ENCODE measurements at places on chromosomes 11 and 22.
A peak's percentile ranks its signal among the peaks of the same experiment; 100 is the strongest.

DNA sequence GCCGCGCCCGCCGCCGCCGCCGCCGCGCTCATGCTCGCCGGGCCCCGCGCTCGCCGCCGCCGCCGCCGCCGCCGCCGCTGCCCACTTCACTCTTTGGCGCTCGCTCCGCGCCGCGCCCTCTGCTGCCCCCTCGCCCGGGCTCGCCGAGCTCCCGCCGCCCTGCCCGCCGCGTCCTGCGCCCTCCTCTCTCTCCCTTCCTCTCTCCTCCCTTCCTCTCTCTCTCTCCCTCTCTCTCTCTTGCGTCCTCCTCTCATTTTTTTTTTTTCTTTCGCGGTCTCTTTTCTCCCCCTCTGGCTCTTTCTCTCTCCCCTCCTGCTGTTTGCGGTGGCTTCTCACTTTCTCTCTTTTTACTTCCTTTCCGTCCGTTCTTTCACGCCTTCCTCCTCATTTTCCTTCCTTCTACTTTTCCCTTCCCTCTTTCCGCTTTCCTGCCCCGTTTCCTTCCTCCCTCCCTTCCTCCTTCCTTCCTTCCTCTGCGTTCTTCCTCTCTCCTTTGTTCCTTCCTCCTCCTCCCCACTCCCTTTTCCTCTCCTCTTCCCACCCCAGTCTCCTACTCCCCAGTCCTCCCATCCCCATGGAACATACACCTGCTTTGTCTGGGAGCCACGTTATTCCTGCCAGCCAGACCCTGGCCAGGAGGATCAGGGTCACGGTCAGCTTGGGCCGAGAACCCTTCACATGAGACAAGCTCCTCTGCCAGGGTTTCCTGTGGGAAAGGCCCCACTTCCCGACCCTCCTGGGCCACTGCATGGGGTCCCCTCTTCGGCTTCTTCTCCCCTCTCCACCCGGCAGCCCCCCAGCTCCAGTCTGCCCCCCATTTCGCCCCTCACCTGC is 19.3 kb upstream of the SHISAL1 start:
- DNase-seq = no peak

- no peak for DNase-seq
Observed at GRCh38 chr11:24373516-24373915, 123.3 kb upstream of the LUZP2 start.

DNA sequence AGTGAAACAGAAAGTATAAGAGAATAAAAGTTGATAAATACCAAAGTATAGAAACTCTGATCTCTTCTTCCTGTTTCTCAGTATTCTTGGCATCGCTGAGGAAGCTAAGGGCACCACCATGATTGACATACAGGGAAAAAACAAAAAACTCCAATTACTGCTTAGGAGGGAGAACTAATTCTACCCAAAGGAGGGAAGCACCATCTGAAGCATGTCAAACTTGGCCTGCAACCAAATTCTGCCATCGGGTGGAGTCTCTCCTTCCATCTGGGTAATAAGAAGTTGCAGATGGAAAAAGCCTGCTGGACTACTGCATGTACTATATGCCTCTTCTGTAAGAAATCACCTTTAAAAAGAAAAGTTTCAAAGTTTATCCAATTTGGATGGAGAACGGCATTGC is 30.5 kb upstream of the PPP2R1B start:
- no peak for DNase-seq

DNA sequence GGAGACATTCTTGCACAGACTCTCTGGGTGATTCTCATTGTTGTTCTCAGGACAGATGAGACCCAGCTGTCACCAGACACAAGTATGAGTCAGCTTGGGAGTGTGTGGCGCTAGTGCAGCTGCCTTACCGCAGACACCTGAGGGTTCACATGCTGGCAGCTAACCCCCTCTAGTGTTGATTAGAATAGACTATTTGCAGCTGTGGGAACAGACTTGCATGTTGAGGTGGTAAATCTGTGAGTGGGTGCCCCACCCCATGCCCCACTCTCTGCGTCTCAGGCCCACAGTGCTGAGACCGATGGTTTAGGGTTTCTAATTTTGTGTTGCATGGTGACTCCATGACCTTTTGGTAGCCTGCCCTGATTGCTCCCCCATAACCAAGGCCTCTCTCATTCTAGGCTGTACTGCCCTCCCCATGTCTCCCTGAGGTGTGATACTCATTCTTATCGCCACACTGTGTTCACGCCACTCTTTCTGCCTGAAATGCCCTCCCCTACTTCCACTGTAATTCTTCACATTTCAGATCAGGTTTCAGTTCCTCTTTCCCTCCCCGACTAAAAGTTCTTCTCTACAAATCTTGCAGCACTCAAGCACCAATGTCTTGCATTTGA is 73.7 kb upstream of the KIRREL3 start:
- DNase-seq = peak; percentile 29

- no peak for DNase-seq
Observed at GRCh38 chr11:100972046-100972445, 157.6 kb downstream of the PGR start.

DNA sequence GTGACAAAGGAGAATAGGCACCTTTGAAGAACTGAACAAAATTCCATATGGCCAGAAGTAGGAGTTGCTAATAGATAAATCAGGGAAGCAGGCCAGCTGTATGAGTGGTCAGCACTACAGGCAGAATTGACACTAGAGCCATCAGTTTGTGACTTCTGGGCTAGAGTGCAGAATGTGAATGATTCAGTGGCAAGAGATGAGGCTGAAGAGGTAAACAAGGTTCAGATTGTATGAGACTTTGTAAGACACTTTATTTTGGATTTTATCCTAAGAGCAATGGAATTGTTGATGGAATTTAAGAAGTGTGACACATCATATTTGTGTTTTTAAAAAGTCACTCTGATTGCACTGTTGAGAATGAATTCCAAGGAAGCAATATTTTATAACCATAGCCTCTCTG is 12.9 kb downstream of the BIRC3 start:
- DNase-seq = no peak

- no peak for DNase-seq
Observed at GRCh38 chr11:11937957-11938356, 70.5 kb downstream of the DKK3 start.

- DNase-seq = no peak
Observed at GRCh38 chr11:108009497-108010370, 1.0 kb downstream of the CUL5 start.

DNA sequence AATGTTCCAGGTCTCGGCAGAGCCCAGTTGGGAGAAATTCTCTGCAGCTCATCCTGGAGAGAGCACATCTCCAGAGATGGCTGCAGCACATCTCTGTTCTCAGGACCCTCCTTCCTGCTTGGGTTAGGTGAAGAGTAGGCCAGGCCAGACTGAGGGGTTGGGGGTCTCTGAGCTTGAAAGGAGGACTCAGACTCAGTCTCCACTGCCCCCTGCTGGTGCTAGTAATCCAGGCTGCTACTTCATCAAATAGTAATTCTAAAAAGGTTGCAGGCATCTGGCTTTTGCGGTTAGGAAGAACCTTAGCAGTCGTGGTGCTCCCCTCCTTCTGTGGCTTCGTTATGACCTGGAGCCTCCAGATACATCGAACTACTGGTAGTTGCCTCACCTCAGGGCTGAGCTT is 9.7 kb downstream of the TUB start:
- peak; percentile 38 for DNase-seq

DNA sequence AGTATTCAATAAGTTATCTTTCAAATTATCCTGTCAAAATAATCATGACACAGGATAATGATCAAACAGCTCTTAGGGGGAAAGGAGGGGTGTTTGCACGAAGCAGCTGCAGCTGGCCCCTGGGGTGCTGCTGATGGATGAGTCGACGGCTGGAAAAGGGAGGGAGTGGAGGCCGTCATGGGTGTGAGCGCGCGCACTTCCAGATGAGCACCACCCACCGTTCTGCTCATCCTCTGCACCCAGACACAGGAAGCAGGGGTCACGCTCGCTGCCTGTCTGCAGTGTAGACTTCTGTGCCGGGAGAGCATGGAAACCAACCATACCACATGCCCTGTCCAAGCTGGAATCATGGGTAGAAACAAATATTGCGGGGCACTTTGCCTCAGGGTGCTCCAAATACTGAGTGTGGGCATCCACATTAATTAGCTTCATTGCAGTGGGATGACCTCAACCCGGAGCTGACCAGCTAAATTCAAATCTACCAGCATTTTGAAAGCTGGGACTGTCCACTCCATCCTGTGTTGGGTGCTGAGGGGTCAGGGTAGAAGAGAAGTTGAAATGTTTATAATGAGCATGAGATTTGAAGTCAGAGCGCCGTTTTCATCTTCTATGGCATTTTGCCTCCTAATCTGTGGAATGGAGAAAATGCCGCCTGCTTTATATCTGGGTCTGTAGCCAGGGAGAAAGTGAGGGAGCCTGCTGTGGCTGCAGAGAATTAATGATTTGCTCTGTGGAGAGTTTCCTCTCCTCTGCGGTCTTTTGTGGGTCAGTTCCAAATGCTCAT is 802.4 kb downstream of the TBC1D22A start:
- DNase-seq = no peak

- DNase-seq = no peak
Observed at GRCh38 chr11:117946156-117946841, 17.1 kb upstream of the TMPRSS13 start.

DNA sequence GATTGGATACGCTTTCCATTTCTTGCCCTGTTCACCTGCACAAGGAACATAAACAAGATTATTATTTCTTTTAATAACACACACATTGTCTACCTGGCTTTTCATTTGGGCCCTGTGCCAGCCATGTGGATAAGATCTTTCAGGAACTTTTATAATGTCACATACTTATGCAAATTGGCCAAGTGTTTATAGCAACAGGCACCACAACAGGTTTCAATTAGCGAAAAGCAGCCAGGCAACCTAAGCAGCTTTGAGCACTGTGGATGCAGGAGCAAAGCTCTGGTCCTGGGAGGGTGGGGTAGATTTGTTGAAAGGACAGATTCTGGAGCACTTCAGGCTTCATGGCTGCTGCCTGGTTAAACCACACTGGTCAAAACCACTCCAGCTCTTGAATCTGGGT is 217.4 kb downstream of the BARX2 start:
- DNase-seq = no peak

DNA sequence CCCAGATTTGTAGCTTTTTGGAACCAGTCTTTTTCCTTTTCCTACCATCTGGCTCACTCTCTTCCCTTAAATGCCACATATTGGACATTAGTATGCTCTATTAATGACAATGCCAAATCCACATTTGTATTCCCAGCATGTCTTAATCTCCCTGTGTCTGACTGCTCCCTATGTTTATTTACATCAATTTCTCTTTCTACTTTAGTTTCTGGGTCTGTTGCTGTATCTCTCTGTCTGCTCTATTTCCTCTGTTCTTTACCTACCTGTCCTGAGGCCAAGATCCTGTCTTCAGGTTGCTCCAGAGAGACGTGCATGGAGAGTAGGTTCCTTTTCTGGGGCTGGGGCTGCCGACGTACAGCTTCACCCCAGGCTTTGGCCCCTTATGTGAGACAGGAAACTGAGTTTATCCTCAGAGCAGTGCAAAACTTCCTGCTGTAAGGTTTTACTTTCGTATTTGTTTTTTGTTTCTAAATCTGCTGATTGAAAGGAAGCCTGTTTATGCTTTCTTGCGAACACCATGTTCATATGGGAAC is 25.6 kb downstream of the OR2AG2 start:
- DNase-seq = peak; percentile 75

DNA sequence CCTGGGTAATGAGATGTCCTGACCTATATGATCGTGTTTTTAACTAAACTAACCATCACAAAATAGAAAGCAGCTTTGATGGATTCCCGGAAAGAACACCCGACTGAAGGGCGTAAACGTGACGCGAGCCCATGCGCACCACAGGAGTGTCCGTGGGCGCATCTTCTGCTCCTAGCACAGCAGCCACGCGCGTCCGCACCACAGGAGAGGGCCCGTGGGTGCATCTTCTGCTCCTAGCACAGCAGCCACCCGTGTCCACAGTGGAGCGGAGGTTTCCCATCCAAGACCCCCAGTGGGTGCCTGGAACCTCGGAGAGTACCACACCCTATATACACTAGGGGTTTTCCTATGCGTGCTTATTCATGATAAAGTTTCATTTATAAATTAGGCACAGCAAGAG is 36.1 kb upstream of the NRIP3 start:
- DNase-seq = no peak

DNA sequence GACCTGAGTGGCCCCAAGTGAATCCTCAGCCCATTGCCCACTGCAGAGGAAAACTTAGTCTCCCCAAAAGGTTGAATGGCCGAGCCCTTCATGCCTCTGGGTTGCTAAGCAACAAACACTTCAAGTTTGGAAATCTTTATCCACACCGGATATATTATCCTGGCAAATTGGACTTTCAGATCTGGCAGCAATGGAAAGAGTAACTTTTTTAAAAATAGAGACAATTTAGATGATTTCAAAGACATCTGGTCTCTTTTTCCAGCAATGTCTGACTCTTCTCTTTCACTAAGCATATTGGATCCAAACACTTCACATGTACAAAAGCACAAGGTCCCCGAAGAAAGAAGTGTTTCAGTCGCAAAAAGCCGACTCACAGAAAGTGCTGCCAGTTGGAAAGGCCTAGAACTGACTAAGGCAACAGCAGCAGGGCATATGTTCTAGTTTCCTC is 505.3 kb downstream of the SOX6 start:
- no peak for DNase-seq

- DNase-seq = no peak
Observed at GRCh38 chr11:111510311-111510710, 1.9 kb downstream of the BTG4 start.

DNA sequence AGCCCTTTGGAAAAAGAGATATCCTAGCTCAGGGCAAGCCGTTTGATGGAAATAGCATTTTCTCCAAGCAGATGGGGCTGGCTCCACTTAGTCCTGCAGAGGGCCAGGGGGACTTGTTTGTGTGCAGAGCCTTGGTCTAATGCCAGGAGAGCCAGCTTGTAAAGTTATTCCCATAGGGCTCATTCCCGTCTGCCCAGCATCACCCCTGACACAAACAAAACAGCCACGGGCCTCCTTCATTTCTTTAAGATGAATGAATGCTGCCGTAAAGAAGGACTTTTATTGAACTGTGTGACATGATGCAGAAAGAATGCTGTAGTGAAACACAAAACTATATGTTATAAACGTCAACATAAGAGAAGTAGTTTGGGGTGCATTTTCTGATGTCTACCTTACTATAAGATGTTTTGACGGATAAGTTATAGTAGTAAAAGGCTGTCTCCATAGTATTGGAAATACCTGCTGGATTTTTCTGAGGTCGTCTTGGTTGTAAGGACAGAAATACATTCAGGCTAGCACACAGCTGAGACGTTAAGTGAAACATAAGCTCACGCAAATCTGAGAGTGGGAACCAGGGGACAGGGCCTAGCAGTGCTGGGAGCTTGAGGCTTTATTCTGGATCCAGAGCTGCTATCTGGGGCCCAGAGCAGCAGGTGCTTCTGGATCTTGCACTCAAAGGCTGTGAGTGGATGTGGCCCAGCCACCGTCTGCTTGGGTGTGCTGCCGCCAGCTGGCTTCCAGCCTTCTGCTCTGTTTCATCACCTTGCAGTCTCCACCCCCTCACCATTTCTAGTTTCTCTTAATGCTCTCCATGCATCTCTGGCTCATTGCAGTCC is 53.3 kb downstream of the NCAM1 start:
- DNase-seq = no peak
